ENCODE measurements at places on chromosomes 3 and 15.

GRCh38 chr3:49717211-49717958 is 2.1 kb downstream of the AMIGO3 start:
- no peak for DNase-seq

- peak; percentile 88 for DNase-seq
These were observed 28.8 kb downstream of the KNG1 start for GRCh38 chr3:186746008-186746407.

- no peak for DNase-seq
These were observed 4.6 kb downstream of the TCTA start for GRCh38 chr3:49416867-49417266.

DNA sequence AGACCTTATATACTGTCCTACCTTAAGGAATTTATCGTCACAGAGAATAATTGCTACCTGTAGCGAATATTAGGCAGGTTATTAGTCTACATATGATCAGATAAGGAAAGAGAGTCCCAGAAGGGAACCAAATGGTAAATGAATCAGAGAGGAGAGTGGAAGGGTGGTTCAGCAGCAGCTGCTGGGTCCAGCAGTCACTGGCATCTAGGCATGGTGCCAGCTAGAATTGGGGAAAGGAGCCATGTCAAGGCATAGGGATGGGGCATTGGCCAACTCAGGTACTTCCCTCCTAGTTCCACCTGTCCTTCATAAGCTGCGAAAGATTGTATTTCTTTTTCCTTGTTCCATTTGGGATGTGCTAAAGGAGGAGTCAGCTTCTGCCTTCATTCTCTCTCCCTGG is 23.4 kb downstream of the HACD3 start:
- no peak for DNase-seq

GRCh38 chr15:63403254-63403945 is 21.8 kb upstream of the CA12 start:
- DNase-seq: no peak

DNA sequence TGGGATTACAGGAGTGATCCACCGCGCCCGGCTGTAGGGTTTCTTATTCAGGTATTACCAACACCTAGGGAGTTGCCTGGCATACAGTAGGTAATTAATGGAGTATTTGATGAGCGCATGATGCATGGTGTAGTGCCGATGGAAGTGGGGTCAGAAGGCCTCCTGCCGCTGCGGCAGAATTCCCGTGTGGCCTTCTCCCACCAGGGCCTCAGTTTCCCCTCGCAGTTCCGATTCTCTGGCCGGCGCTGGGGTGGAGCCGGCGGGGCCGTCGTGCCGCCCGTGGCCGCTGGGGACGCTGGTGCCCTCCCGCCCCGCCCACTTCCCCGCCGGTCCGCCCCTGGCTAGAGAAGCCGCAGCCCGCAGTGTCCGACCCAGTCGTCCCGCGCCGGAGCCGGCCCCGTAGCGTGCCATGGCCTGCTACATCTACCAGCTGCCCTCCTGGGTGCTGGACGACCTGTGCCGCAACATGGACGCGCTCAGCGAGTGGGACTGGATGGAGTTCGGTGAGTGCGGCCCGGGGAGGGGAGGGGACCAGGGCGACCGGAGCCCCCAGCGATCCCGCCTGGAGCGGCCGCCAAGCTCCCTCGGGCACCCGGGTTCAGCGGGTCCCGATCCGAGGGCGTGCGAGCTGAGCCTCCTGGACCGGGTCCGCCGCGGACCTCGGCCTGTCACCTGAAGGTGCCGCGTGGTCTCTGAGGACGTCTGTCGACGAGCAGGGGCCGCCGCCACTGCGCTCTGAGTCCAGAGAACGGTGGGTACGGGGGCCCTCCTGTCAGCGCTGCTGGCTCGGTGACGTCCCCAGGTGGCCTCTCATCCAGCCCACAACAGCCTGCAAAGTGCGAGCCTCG is at the start of gene IRAK2:
TSS of gene IRAK2 (plus strand) at position 374 of the 848 bp plus-strand sequence. CDS start at position 410, 36 bp downstream.
- DNase-seq: peak; percentile 47

DNA sequence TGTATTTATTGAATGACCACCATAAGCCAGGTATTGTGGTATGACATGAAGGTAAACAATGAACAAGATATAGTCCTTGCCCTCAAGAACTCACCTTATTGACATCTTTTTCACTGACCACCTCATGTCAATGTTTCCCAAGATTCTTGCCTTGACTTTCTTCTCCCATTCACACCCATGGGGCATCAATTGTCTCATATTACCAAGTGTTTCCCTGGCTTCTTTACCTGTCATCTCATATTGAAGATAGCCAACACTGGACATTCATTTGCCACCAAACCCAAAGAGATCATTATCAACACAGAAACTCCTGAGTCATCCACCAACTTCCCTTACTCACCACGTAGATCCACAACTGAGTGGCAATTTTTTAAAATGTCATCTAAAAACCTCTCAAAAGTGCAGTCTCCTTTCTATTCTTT is 2.2 kb downstream of the EFHB start:
- DNase-seq: no peak

GRCh38 chr3:37864904-37865303 is 3.2 kb downstream of the CTDSPL start:
- no peak for DNase-seq

DNA sequence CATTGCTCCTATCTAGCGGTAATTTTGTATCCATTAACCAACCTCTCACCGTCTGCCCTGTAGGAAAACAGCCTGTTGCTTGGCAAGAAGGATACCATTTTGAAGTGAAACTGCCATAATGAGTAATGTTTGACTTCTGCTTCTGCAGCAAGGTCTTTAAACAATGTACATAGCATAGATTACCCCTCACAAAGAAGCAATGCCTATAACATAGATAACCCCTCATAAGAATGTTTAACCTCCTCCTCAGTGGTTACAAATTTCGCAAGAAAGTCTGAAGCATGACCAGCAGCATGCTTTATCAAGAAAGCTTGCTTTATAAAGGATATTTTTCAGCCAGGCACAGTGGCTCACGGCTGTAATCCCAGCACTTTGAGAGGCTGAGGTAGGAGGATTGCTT is 61.2 kb upstream of the MFGE8 start:
- DNase-seq: peak; percentile 69

GRCh38 chr3:132641837-132642538 is 17.6 kb downstream of the ACAD11 start:
- DNase-seq: peak; percentile 52

- DNase-seq: no peak
These were observed 367.7 kb downstream of the MAGI1 start for GRCh38 chr3:65671004-65671403.

- peak; percentile 30 for DNase-seq
These were observed 155.5 kb downstream of the FNDC3B start for GRCh38 chr3:172194702-172195406.

GRCh38 chr3:65396078-65396477 is 642.6 kb downstream of the MAGI1 start:
- DNase-seq: no peak

DNA sequence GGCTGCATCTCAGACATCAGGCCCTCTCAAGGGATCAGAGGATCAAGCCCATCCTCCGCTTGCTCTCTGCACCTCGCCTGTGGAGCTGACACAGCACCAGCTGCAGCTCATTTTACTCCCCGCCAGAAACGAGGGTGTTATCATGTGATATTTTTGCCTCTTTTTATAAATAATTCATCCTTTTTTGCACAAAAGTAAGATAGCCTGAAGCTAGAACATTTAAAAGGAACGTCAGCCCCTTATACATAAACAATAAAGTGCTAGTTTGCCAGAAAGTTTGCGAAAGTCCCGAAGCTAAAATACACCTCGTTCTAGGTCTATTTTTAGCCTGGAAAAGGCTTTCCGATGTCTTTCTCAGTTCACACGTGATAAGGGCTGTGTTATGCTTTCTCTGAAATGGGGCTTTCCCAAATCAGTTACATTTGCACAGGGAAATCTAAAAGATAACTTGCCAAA is 9.6 kb upstream of the FAM174B start:
- peak; percentile 9 for DNase-seq

DNA sequence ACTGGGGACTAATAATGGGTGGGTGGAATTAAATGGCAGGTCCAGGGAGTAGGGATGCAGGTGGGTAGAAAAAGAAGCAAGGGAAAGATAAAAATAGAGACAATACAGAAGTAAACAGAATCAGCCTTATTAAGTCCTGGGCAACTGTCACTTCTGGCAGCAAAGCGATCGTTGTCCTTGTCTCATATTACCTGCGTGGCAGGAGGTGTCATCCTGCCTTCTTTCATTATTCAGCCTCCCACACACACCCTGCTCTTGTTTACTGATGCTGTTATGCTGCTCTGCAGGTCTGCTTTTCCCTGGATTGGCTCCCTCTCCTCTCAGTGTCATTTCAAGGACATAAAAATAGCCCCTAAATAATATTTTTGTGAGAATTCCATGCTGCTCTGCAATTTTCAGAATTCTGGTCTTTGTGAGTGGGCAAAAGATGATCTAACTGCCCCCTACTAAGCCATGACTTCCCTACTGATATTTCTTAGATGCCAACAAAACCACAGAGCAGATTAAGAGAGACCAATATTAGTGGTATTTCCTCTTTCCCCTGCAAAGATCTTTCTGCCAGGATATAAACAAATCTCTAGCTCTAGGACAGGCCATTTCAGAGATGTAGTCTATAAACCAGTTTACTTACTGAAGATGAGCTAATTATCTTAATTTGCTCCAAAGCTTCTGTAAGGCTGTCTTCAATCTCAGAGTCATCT is 8.5 kb downstream of the VEPH1 start:
- DNase-seq: no peak

- no peak for DNase-seq
These were observed 163.4 kb upstream of the RAP2B start for GRCh38 chr3:152998591-152998990.

- no peak for DNase-seq
These were observed 307.8 kb downstream of the GABRG3 start for GRCh38 chr15:27278761-27279160.

DNA sequence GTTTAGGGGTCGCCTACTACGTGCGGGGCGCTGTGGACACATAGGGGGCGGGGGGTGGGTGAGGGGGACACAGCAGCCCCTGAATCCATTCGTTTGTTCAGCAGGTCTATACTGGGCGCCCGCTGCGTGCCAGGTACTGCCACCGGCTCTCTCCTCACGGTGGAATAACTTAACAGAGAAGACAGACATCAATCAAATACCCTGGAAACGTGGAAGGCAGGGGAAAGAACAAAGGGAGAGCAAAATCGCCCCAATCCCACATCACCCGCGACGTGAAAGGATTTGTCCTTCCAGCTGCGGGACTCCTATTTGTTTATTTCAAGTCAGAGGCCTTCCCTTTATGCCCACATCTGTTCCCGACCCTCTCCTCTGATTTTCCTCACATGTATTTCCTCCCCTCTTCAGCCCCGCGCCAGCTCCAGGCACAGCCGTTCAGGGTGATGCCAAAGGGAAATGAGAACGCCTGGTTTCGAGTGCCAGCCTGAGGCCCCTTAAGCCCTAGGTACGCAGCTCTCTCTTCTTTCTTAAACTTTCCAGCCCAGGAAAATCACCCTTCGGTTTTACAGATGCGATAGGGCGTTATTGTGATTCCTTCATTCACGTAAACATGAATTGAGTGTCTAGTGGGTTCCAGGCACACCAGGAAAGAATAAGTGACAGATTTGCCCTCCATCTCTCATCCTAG is 726 bp upstream of the PROK2 start:
- no peak for DNase-seq

DNA sequence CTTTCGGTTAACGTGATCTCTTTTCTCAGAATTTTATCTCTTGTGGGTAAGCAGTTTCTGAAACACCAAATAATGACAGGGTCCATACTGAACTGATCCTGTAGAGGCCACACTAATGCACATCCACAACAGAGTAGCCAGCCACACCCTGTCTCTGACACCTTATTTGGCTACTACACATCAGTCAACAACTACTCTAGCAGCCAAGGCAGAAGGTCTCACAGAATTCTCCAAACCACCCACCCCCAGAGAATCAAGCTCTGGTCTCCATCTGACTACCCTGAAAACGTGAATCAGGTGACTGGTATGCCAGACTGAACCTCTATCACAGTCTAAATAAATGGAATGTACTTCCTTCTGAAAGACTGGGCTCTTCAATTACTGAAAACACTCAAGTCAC is 38.0 kb downstream of the EDC3 start:
- DNase-seq: peak; percentile 73

- no peak for DNase-seq
These were observed 51.5 kb upstream of the UBP1 start for GRCh38 chr3:33491721-33492120.

- DNase-seq: peak; percentile 89
These were observed at the start of gene CYFIP1 for GRCh38 chr15:22980189-22981050. Gene CYFIP1, minus strand, starts transcription at chr15:22980368. Its CDS starts 33,083 bp downstream, at chr15:22947285.

- peak; percentile 25 for DNase-seq
These were observed 39.4 kb downstream of the TMCO5A start for GRCh38 chr15:37973856-37974255.

- peak; percentile 89 for DNase-seq
These were observed at the start of gene STT3B for GRCh38 chr3:31532587-31533168. Gene STT3B, plus strand, starts transcription at chr3:31532925. Its CDS starts 74 bp downstream, at chr3:31532999.

- DNase-seq: peak; percentile 44
These were observed 35.8 kb upstream of the FBN1 start for GRCh38 chr15:48681353-48681752.

GRCh38 chr3:69803681-69804270 is 64.5 kb downstream of the MITF start:
- no peak for DNase-seq

- no peak for DNase-seq
These were observed 126.4 kb downstream of the RPLP1 start for GRCh38 chr15:69578787-69579583.

DNA sequence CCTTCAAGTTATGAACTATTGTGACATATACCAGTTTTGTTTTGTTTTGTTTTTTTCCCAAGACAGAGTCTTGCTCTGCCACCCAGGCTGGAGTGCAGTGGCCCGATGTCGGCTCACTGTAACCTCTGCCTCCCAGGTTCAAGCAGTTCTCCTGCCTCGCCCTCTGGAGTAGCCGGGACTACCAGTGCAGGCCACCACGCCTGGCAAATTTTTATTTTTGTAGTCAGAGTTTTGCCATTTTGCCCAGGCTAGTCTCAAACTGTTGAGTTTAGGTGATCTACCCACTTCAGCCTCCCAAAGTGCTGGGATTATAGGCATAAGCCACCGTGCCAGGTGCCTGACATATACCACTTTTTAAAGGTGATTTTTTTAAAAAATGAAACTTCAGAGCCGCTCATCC is 74.6 kb downstream of the ARRDC4 start:
- DNase-seq: no peak

DNA sequence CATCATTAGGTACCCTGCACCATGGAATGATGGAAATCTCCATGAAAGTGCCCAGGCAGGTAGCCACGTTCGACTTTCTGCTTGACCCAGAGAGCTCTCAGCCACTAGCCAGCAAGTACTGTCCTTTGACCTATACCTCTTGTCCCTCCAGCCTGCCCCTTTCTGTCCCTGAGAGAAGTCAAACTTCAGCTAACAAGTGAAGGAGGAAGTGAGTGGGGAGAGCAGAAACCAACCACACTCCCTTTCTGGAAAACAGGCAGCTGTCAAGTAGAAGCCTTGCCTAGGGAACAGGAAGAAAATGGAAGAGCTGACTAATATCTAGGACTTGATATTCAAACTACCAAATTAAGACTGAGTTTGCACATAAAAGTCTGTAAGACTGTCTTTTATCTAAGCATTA is 30.3 kb upstream of the FSTL1 start:
- DNase-seq: no peak

Data from fibroblast of skin of abdomen (primary cell).